ENCODE measurements at places on chromosomes 4 and X.

- DNase-seq: peak; percentile 68
These were observed 45.7 kb downstream of the C4orf50 start for GRCh38 chr4:5972571-5972970.

DNA sequence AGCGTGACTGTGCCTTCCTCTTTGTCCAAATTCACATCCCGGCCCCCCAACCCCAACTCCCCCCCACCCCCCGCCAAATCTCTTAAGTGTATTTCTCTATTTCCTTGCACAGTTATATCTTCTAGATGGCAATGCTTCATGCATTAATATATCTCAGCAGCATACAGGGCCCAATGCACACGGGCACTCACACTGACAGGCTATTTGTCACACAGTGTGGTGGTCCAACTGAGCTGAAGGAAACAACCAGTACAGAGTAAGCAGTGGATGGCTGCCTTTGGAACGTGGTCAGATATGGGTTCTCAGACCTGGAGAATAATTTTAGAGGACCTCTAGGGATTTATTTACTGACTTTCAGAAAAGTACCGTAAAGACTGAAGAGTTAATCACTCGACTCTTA, 681 bp downstream of the EXOC1 start:
- DNase-seq: no peak

DNA sequence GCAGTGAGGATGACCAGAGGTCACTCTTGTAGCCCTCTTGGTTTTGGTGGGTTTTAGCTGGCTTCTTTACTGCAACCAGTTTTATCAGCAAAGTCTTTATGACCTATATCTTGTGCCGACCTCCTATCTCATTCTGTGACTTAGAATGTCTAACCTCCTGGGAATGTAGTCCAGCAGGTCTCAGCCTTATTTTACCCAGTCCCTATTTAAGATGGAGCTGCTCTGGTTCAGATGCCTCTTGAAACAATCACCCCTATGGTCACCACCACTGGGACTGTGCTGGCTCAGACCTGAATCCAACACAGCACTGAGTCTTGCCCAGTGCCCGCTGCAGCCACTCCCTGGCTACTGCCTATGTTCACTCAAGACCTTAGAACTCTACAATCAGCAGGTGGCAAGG, 49.4 kb downstream of the MCUB start:
- no peak for DNase-seq

- DNase-seq: no peak
These were observed 217.3 kb upstream of the TAPT1 start for GRCh38 chr4:16443504-16444088.

GRCh38 chrX:48854898-48855297, 19.5 kb upstream of the PCSK1N start:
- no peak for DNase-seq

GRCh38 chrX:15939737-15940136, 85.1 kb upstream of the AP1S2 start:
- DNase-seq: no peak

DNA sequence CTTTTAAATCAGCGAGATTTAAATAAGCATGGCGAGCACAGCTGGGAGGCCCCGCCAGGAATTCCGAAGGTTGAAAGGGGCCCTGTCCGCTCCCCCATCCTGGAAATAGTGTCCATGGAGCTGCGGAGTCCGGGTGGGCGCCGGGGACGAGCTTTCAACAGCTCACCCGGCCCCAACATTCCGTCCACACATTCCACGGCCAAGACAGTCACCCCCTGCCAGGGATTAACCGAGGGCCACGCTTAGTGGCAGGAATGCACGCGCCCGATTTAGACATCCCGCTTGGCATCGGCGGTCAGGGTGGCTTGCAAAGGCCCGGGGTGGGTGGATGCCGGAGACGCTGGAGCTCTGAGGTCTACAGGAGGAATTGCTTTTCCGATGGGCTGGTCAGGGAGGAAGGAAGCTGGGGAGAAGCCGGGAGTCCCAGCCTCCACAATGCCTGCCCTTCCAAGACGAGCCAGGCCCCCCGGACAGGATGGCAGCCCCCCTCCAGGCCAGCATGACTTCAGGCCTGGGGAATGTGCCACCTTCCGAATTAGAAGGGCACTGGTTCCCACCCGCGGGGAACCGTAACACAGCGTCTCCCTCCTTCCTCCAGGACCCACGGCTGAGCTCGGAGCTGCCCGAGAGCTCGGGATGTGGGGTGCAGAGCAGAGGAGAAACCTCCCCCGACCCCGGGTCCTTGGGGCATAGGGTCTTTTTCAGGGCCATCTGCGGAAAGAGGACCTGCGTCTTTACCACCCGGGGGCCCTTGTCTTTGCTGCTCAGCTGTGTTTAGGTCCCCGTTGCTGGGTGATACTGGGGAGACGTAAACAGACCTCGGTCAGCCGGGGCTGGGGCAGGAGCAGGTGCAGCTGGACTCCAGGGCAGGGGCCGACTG, 26.9 kb upstream of the PPP2R3B start:
- no peak for DNase-seq

- DNase-seq: no peak
These were observed 53.4 kb downstream of the PALLD start for GRCh38 chr4:168550064-168550766.

- DNase-seq: no peak
These were observed 29.5 kb downstream of the SH3TC1 start for GRCh38 chr4:8228319-8229250.

DNA sequence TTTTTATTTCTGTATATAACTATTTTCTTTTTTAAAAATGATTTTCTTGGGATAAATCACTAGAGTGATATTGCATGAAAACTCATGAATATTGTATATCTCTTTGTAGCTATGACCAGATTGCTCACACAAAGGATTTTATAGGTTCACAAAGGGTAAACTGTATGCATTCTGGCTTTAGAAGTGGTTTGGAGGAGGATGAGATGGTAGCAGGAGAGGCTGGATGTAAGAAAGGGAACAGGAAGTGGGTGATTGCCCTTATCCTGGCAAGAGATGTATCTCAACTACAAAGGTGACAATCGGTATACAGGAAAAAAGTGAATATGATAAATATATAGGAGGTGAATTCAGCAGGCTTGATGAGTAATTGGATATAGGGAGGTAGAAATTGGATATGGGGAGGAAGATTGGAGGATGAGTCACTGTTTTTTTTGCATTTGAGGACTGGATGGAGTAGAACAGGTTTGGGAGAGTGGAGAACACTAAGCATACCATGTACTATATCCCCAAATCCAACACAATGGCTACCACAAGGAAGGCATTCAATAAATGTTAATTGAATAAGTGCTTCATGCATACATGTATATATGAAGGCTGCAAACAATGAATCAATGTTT, 9.9 kb downstream of the FGG start:
- no peak for DNase-seq

- DNase-seq: no peak
These were observed 51.2 kb upstream of the SHISA3 start for GRCh38 chr4:42345962-42346544.

DNA sequence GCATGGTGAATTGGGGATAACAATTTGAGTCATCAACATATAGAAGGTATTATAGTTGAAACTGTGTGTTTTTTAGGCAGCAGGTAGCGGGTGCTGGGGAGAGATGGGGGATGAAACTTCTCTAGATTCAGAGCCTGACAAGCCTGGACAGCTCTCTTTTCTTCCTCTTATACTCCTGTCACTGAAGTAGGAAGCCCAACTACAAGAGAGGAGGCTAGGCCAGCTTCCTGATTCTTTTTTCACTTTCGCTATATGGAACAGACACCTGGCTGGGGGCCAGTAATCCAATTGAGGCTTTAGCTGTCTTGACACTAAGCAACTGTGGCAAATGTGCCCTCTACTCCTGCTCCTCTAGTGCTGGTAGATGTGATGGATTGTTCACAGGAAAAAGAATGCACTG, 69.2 kb downstream of the PHKA1 start:
- no peak for DNase-seq

- peak; percentile 67 for DNase-seq
These were observed 69.0 kb upstream of the TMEM33 start for GRCh38 chr4:41865981-41866798.
